Stimulated activated CD8-positive, alpha-beta memory T cell treated with anti-CD3 and anti-CD28 coated beads, Interleukin-4, amount 100 ng/mL, for 1 hour (primary cell): ENCODE measurements at places on chromosomes 12 and 14.

DNA sequence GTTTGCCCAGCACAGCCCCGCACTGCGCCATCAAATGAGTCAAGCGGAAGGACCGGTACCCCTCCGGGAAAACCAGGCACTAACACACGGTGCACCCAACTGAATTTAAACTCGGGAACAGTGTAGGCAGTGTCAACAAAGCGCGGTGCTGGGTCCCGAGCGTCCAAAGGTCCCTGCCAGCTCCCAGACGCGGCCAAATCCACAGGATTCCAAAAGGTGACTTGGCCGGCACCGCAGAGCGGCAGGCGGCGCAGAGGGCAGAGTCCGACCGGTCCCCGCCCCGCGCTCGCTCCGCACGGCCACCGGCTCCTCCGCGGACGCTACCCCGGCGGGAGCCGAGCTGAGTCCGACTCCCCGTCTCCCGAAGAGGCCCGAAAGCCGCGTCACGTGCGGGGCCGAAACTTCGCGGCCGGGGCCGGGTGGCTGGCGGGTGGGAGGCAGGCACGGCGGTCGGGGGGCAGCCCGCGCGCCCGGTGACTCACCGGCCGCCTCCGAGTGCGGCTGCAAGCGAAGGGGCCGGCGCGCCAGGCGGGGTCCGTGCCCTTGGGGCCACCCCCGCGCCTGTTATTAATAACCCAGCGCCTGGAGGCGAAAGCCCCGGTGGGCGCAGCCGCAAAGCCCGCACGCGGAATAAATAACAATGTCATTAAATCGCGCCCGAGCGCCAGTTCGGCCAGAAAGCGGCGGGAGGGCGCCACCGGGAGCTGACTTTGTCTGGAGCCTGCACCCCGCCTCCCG lies 863 bp downstream of the DENND5B start:
- DNase-seq = no peak

DNA sequence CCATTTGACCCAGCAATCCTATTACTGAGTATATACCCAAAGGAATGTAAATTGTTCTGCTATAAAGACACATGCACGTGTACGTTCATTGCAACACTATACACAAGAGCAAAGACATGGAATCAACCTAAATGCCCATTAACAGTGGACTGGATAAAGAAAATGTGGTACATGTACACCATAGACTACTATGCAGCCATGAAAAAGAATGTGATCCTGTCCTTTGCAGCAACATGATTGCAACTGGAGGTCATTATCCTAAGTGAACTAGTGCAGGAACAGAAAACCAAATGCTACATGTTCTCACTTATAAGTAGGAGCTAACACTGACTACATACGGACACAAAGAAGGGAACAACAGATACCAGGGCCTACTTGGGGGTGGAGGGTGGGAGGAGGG lies 45.7 kb upstream of the VRK1 start:
- no peak for DNase-seq

GRCh38 chr12:66072135-66072534 lies 58.4 kb downstream of the LLPH start:
- no peak for DNase-seq

DNA sequence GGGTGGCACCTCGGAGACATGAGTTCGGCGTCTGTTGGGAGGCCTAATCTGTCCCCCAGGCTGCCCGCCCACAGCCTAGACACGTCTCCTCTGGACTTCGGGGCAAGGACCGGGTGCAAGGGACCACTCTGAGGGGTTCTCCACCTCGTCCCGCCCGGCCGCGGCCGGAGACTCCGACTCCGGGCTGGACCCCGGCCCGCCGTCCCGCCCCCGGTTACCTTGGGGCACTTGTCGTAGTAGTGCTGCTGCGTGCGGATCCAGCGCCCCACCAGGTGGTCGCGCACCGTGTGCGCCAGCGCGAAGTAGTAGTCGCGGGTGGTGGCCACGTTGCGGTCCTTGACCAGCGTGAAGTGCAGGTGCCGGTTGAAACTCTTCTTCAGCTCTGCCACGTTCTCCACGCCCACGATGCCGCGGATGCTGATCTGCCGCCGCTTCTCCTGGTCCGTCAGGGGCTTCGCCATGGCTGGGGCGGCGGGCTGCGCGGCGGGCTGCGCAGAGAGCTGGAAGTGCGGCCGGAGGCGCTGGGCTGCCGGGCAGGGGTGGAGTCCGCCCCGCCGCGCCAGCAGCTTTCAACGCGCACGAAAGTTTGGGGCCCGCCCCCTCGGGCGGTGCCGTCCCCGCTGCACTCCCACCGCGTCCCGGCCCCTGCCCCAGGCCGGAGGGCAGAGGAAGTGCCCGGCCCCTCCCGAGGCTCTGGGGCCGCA lies at the start of gene PYGL:
TSS of gene PYGL (minus strand) at position 541 of the 704 bp plus-strand sequence. CDS start at position 461, 80 bp downstream.
- no peak for DNase-seq

- no peak for DNase-seq
Measured at GRCh38 chr14:23704890-23705289, 68.7 kb downstream of the DHRS2 start.

DNA sequence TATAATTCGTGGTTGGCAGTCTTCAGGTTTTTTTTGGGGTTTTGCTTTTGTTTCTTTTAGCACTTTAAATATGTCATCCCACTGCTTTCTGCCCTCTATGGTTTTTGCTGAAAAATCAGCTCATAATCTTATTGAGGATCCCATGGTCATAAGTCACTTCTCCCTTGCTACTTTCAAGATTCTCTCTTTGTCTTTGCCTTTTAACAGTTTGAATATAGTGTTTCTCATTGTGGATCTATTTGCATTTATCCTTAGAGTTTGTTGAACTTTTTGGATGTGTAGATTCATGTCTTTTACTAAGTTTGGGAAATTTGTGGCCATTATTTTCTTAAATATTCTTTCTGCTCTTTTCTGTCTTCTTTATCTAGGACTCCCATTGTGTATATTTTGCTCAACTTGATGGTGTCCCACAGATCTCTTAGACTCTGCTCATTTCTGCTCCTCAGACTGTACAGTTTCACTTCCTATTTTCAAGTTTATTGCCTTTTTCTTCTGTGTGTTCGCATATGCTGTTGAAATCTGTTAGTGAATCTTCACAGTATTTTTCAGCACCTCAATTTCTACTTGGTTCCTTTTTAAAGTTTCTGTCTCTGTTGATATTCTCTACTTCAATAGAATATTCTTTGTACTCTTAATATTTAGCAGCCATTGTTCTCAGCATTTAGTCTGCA lies 70.8 kb downstream of the WNK1 start:
- no peak for DNase-seq

- DNase-seq = no peak
Measured at GRCh38 chr14:88323086-88323522, at the start of gene KCNK10. Gene KCNK10, minus strand, starts transcription at chr14:88323269. Its CDS starts 471 bp downstream, at chr14:88322798.

GRCh38 chr12:52082026-52082668 lies 2.6 kb downstream of the SMIM41 start:
- no peak for DNase-seq

DNA sequence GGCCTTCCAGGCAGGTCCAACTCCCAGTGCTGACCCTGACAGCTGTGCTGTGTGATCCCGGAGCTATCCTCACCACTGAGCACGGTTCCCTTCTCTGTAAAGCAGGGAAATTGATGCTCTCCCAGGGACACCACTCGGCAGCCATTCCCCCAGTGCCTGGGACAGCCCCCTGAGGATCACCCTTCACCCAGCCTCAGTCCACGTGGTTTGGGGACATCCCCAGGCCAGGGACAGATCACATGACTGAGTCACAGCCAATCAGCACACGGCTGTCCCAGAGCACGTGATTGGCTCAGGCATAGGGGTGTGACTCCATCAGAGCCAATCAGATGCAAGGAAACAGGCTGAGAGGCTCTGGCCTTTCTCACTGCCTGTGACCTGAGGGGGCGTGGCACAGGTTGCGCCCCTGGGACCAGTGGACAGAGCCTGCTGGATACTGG lies 68.8 kb upstream of the SFSWAP start:
- no peak for DNase-seq

- DNase-seq = no peak
Measured at GRCh38 chr14:84646786-84647500, 883.0 kb upstream of the FLRT2 start.

- no peak for DNase-seq
Measured at GRCh38 chr12:116425256-116426193, 133.7 kb upstream of the MAP1LC3B2 start.

DNA sequence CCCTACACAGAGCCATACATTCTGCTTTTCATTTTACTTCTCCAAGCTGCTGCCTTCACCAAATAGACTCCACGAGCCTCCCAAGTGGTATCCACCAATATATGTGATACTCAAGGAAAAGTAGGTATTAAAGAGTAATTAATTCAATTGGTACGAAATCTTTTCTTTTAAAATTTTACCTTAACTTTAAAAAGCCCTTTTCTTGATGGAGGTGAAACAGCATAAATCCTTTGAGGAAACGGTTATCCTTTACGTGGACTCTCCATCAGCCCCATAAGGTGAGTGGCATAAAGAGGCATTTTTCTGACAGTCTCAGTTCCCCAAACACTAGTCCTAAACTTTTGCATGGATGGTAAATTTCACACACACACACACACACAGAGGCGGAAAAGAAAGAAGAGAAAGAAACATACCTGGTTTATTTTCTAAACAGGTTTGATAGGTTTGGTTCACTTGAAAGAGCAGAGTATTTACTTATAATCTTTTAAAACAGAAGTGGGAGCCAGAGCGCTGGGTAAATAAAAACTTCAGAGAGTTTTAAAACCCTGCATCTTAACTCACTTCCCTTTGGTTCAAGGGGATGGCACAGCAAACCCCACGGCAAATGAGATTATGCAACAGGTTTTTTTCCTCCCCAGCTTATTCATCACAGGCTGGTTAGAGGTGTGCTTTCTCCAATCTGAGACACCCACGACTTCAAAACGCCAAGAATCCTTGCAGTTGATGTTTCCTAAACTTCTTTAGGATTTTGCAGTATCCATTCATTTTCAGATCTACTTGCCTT lies 1.9 kb downstream of the DUSP16 start:
- no peak for DNase-seq

GRCh38 chr12:71107936-71108335 lies 49.9 kb downstream of the TSPAN8 start:
- no peak for DNase-seq

DNA sequence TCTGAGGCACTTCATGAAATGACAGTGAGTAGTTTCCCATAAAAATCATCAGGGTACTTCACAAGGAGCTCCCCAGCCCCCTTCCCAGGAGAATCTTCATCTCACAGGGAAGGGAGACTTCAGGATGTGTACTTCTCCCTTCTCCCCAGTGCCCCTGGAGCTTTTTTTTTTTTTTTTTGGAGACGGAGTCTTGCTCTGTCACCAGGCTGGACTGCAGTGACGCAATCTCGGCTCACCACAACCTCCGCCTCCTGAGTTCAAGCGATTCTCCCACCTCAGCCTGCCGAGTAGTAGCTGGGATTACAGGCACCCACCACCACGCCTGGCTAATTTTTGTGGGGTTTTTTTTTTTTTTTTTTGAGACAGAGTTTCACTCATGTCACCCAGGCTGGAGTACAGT lies 10.4 kb downstream of the ITPK1 start:
- DNase-seq = no peak

- no peak for DNase-seq
Measured at GRCh38 chr12:92650228-92650822, 52.5 kb upstream of the PLEKHG7 start.

- DNase-seq = no peak
Measured at GRCh38 chr12:77352946-77353345, 287.6 kb upstream of the E2F7 start.

DNA sequence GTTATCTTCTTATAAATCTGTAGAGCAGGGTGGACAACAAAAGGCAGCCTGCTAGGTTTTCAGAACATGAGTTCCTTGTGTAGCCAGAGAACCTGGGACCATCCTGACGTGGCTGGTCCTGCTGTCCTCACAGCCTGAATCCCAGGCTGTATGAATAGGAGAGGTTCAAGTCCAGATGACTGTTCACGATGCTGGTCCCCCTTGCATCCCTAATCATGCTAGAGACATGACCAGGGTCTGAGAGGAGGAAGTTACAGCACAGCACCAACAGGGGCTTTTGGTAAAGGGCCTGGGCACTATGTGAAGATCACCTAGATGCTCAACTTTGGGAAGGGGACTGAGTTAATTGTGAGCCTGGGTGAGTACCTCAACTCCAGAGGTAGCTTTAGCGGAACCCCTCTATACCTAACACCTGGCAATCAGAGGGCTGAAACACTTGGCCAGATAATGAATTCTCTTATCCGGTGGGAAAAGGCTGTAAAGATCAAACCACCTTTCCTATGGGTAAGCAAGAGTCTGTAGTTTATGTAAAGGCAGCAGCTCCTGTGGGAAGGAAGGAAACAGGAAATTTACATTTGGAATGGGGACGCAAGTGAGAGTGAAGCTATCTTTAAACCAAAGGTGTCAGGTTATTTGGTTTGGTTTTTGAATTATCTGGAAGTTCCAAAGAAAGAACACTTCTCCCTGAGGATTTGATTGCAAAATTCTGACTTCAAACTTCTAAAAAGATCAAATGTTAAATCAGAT lies 112.8 kb downstream of the DAD1 start:
- no peak for DNase-seq

DNA sequence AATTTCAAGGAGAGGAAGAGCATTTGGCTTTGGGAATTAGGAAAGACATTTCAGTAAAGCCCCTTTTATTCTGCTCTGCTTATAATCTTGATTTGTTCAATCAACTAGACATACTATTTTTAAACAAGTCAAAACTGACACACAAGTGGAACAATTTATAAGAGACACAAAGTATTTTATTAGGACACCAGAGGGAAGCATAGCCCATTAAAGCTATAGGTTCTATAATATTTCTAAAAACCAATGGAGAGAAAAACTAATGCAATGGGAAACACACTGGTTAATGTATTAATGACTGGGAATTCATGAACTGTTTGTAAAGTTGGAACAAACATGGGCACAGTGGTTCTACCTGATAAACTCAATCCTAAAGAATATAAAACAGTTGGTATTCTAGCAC lies 15.3 kb upstream of the CERS5 start:
- DNase-seq = no peak
